ENCODE measurements at places on chromosomes 7 and 10.

DNA sequence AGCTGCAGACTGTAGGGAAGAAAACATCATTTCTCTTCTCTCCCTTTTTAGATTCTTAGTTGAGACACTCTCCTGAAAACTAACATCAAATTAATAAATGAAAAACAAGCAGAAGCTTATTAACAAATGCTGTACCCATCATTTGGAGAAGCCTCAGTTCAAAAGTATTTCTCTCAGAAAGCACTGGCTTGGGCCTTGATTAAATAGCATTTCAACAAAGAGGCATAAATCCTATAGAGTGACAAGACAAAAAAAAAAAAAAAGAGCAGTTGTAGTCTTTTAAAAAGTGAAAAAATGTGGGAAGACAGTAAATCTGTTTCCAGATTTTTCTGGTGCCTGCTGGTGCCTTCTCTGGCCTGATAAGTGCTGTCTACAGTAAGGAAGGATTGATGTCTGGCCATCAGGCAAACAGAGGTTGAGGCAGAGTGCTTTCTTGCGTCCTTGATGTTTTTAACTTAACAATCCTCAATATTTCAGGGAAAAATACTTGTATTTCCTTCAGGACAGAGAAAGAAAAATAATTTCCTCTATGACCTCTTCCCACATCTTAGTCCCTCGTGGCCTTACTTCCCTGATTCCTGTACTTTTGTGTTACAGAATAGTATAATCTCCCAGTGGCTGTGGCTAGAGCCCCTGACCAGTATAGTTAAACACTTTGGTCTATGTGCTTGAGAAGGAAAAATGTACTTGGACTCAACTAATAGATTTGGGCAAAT, 300.5 kb downstream of the HGF start:
- DNase-seq: no peak

- DNase-seq: peak; percentile 86
These were observed 46.9 kb downstream of the PRPF18 start for GRCh38 chr10:13633689-13634088.

- DNase-seq: no peak
These were observed 33.0 kb downstream of the RASGEF1A start for GRCh38 chr10:43233601-43234430.

- DNase-seq: no peak
These were observed 34.0 kb downstream of the SMKR1 start for GRCh38 chr7:129536323-129536722.

DNA sequence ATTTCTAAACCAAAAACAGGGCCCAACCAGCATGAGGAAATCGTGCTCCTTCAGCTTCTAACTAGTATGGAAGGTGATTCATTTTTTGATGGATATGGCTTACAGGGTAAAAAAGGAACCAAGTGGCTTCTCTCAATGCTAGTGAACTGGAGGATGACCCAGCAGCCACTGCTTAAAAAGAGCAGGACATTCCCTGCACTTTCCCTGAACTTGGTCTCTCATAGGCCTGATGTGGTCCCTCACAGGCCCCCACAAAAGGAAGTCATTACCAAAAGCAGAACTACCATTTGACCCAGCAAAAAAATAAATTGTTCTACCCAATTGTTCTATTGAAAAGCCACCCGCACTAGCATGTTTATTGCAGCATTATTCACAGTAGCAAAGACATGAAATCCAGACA, 188.8 kb downstream of the CALN1 start:
- no peak for DNase-seq

GRCh38 chr10:63887023-63887589, 365.9 kb downstream of the REEP3 start:
- no peak for DNase-seq

DNA sequence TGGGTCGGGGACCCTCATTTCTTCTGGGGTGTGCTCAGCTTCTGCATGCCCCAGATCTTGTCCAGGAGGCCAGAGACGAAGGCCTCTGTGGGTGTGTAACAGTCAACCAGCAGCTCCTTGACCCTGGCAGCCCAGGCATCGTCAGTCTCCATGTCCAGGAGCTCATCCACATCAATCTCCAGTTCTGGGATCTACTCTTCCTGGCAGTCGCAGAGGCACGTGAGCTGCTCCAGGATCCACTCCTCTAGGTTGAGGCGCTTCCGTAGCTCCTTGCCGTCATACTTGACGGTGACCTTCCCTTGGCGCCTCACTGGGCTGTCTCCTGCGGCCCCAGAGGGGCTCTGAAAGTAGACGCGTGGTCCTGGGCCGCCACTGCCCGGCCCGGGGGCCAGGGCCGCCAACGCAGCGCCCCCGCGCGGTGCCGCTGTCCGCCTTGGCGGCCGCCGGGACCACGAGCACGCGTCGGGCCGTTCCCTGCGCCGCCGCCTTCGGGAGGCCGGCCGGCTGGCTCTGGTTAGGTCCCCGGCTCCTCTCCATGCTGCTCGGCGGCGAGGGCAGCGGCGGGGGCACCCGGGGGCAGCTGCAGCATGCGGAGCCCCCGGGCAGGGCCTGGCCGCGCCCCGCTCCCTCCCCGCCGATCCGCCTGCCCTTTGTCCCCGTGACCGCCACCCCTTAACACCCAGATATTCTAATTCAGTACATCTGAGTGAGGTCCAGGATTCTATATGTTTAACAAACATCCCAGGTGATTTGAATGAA, 170.5 kb downstream of the SEPTIN7 start:
- DNase-seq: no peak

DNA sequence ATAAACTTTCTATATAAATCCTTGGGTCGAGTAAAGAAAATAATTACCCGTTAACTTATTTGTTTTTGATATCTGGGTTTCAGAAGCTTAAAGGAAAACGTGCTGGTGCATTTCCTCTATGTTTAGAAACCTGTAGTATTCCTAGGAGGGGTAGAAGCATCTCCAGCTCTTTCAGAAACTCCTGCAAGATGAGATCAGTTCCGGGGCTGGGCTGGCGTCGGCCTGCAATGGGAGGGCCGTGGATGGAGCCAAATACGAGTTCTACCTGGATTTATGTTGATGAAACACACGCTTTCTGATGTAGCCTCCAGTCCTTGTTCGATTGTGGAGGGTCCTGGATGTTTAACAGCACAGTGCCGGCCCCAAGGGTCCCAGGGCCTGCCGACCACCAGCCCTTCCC, 35.8 kb upstream of the DIP2C start:
- no peak for DNase-seq

DNA sequence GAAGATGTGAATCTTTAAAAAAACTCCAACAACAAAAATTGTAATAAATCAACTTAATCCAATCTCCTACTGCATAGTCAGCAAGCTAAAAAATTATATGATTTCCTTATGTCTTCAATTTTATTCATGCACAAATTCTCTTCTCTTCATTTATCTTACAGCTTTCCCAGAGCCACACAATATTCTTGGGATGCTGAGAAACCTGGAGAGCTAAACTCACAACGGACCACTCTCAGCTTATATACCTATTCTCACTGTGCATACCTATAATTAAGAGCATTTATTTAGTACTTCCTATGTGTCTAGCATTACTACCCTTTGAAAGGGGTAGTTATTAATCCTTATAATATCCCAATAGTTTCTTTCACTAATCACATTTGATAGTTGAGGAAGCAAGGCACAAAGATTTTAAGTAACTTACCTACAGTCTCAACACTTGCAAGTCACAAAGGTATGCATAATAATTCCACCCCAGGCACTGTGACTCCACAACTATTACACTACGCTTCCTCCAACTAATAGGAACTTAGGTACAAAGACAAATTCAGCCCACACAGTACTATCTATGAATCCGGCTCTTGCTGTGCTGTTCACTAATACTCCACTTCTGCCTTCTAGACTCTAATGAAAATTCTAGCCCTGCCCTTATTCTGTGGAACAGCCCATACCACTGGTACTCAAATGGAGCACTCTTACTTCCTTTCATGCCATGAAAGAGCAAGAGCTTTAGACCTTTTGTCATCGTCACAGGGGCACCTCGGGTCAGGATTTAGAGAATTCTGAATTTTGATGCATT, 5.1 kb downstream of the CCDC71L start:
- no peak for DNase-seq

DNA sequence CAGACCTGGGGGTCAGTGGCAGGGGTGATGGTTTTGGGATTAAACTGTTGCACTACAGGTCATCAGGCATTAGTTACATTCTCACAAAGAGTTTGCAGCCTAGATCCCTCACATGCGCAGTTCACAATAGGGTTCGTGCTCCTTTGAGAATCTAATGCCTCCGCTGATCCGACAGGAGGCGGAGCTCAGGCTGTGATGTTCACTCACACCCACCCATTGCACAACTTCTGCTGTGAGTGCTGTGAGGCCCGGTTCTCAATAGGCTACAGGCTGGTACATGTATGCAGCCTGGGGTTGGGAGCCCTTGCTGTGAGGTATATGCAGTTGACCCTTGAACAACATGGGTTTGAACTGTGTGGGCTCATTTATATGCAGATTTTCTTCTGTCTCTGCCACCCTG, 416.4 kb downstream of the GFRA1 start:
- DNase-seq: peak; percentile 45

GRCh38 chr7:37833107-37833817, 15.1 kb upstream of the NME8 start:
- DNase-seq: peak; percentile 81

- no peak for DNase-seq
These were observed 150.8 kb downstream of the HERPUD2 start for GRCh38 chr7:35544028-35544742.

DNA sequence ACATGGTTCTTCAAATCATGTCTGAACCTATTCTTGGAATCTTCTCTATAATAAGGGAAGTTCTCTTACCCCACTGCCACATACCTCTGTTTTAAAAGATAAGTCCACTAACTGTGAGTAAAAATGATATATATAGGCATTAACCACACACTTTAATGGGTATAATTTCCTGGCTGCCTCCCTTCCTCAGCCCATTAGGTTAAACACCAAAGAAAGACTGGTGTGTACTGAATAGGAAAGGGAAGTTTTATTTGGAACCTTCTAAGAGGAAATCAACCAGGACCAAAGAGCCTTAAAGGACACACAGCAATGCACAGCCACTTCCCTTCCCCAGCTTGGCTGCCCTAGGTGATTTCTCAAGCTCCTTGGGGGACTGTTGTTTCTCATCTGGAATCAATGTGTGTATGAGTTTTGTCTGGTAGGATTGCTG, 5.0 kb upstream of the WBP1L start:
- DNase-seq: no peak

DNA sequence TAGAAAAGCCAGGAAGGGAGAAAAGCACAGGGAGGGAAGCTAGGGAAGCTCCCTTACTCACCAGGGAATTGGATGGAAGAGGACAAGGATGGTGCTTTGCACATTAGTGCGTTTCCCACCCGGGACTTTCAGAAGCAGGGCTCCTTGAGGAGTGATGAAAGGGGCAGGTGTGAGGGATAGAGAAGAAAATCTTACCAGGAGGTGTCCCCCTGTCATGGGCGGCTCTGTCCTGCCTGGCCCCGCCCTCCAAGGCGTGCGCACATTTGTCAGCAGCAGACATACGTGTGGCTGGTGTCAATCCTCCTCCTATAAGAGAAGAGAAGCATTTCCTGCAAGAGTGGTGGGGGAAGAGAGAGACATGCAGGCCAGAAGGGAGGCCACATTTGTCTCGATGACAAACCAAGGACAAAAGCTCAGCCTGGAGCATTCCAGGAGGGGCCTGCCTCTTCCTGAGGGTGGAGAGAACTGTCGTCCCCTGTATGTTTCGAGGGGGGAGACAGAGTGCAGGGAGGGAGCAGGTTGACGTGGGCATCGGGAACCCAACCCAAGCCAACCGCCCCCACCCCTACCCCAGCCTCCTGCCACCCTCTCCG, 47.4 kb upstream of the COMTD1 start:
- peak; percentile 68 for DNase-seq

GRCh38 chr7:142548978-142549377, 200.3 kb upstream of the PRSS1 start:
- DNase-seq: no peak

DNA sequence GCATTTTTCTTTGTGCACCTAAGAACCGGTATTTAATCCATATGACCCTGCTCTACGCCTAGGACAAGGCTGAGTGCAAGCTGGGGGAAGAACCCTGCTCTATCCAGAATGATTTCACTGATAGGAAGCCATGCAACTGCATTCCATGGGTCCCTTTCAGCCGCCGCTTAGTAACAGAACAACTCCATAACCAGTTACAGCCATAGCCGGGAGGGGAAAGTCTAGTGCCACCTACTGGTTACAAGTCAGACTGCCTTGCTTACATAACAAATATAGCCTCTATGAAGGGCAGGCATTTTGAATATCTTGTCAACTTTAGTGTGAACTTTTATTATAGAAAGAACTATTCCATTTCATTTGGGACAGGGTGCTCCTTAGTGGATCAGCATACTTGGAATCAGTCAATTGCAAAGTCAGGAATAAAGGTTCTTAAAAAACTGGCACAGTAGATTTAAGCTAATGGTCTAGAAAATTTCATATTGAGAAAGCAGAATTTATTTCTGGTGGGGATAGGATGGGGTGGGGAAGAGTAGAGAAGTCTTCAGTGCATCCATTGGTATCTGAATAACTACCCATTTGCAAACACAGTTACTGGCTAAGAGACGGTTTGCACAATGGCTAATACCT, 521.7 kb downstream of the ADRA2A start:
- peak; percentile 87 for DNase-seq

DNA sequence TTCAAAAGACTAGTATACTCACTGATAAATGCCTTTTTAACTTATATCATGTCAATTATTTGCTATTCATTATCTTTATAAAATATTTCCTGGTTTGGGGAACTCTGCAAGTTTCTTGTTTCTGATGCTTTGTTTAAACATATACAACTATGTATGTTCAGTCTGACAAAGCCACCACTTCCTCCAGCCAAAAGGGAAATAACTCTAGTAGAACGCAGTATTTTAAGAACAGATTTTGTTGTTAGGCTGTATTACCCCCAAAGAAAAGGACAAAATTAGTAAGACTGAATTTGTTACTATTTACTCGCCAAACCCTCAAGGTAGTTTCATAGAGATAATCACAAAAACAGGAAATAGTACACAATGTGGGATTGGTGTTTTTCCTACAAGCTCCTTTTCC, 78.9 kb downstream of the LRRTM3 start:
- DNase-seq: no peak

GRCh38 chr7:401495-401894, 111.5 kb downstream of the FOXL3 start:
- DNase-seq: no peak

DNA sequence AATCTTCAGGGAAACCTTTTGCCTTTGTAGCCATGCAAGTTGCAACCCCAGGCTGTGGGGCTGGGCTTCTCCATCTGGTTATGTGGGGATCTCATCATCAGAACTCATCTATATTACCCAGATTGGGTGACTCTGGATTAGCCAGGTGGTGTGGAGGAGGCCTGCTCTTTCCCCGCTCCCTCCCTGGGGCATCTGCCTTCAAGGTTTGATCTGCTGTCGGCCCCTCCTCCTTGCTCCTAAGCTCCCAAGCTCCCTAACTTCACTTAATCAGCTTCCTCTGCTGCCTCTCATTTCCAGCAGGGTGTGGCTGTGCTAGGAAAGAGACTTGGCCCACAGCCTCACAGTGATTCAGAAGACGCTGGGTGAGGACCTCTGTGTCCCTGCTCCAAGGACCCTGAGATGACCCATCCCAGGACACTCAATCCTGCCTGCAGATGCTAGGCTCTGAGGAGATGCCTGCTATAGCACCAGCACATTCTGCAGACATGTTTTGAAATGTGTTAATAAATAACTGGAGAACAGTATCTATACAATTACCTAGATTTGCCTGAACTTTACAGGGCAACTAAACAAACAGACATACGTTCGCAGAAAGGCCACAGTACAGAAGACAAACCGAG, 392.1 kb upstream of the PODXL start:
- DNase-seq: peak; percentile 42

Measured in eye (tissue), 1 donor.